ENCODE measurements at places on chromosomes 13 and 19.

DNA sequence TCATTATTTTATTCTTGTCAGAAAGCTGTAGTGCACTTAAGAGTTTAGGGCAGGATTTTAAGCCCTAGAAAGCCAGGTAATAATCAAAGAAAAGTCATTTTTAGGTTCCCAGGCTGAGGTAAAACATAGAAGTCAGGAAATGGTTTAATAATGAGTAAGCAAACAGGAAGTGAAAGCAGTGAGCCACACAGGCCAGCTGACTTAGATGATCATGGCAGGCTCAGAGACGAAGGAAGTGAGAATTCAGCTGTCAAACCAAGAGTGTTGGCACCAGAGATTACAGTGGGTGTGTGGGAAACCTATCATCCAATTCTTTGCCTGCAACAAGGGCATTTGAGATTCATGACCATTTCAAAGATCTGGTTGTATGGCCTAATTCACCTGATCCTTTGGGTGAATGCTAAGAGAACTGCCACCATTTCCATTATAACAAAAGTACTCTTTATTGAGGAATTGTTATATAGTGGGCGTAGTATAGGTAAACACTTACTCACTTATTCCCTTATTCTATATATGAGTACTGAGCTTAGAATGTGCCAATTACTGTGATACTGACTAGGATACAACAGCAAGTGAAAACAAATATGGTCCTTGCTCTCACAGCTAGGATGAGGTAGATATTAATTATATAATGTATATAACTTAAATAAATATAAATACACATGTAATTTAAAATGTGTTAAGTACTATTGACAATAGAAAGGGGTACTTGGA, 103.7 kb upstream of the EDNRB start:
- no peaks in the 10 kb centered on the region for H3K36me3 ChIP-seq
- peak overlapping the region; percentile 25 for H3K27ac ChIP-seq
- no peak overlapping the region for H3K4me3 ChIP-seq
- peaks cover 5% of the 10 kb centered on the region for H3K4me1 ChIP-seq

DNA sequence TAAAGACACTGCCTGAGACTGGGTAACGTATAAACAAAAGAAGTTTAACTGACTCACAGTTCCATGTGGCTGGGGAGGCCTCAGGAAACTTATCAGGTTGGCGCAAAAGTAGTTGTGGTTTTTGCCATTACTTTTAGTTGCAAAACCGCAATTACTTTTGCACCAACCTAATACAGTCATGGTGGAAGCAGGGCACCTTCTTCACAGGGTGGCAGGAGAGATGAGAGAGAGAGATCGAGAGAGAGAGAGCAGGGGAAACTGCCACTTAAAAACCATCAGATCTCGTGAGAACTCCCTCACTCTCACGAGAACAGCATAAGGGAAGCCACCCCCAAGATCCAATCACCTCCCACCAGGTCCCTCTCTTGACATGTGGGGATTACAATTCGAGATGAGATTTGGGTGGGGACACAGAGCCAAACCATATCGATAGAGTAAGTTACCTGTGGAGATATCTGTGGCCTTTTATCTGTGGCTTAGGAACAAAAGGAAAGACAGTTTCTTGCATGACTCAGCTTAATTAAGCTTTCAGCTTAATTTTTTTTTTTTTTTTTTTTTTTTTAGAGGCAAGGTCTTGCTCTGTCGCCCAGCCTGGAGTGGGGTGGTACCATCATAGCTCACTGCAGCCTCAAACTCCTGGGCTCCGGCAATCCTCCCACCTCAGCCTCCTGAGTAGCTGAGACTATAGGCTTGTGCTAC, 7.6 kb upstream of the CABP5 start:
- H3K36me3 ChIP-seq, result peaks cover 12% of the 10 kb centered on the region
- no peaks in the 10 kb centered on the region for H3K4me1 ChIP-seq
- H3K27me3 ChIP-seq, result no peaks in the 10 kb centered on the region

DNA sequence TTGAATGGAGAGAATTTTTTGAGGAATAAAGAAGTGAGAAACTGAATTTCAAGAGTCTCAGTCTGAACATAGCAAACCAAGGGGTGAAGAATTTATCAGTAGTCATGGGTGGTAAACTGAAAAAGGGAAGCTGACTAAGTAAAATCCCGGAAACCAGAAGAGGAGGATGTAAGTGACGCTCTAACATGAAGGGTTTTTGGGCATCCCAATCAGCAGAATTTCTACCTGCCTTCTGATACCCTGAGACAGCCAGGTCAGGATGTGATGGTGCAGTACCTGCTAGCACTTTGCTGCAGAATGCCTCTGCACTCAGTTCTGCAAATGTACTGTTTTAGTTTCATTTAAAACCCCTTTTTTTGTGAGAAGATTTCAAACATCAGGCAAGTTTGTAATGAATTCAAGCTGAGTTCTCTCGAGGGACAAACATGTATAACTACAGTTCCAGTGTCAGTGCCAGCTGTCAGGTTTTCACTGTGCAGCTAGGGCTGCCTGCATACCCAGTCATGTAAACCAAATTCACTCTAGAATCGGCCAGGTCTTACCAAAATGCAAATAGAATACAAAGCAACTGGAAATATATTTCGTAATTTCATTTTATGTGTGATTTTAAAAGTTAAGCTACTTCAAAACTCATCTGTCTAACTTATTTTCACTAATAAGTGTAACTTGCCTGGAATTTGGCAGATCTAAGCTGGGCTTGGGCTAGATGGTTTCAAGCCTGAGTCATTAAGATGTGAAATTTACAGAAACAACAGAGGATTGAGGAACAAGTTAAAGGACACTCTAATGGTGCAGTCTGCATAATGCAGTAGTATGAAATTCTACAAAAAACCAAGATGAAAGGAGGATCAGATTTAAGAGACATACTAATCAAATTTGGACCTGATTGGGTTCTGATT, 13.8 kb downstream of the METTL21C start:
- H3K4me1 ChIP-seq, result no peaks in the 10 kb centered on the region
- no peak overlapping the region for H3K27ac ChIP-seq
- DNase-seq, result no peak
- H3K4me3 ChIP-seq, result no peak overlapping the region
- no peaks in the 10 kb centered on the region for H3K27me3 ChIP-seq
- peaks cover 14% of the 10 kb centered on the region for H3K36me3 ChIP-seq

- DNase-seq, result no peak
- no peak overlapping the region for H3K4me3 ChIP-seq
- H3K36me3 ChIP-seq, result no peaks in the 10 kb centered on the region
- peaks cover 14% of the 10 kb centered on the region for H3K27me3 ChIP-seq
- peaks cover 12% of the 10 kb centered on the region for H3K4me1 ChIP-seq
- no peak overlapping the region for H3K27ac ChIP-seq
Observed at GRCh38 chr19:19626516-19627472, 1.2 kb downstream of the LPAR2 start.

DNA sequence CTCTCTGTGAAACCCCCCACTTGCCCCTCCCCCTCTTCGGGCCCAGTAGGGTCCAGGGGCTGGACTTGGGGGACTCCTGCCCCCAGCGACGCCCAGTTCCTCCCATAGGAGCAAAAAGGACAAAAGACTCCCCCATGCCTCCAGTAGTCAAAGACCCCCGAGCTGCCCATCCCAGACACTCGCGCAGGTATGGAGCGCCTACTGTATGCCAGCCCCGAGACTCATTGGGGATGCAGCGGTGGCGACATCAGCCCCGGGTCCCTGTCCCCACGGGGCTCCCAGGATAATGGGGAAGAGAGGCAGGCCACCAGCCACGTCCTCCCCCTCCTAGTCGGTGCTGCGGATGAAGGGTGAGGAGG, 18.3 kb upstream of the ZNRF4 start:
- peaks cover 8% of the 10 kb centered on the region for H3K4me1 ChIP-seq
- no peaks in the 10 kb centered on the region for H3K36me3 ChIP-seq
- H3K27ac ChIP-seq, result no peak overlapping the region

DNA sequence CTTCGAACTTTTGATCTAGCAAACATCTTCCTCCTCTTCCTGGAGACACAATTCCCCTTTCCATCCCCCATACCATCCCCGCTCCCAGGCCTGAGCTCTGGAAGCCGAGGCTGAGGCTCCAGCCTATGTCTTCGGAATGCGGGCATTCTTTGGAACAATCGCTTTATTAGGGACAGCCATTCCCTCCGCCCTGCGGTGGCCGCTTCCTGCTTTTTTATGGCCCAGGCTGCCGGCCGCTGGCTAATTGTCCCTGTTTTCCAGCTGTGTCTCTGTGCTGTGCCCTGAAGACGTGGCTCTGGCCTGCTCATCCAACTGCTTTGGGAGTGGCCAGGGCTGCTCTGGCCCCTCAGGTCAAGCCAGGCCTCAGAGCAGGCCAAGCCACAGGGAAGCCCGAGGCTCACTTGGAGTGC, 2.1 kb upstream of the CDX2 start:
- H3K36me3 ChIP-seq, result no peaks in the 10 kb centered on the region
- DNase-seq, result no peak
- H3K27ac ChIP-seq, result no peak overlapping the region

- no peak overlapping the region for H3K4me3 ChIP-seq
- no peak for DNase-seq
- peaks cover 90% of the 10 kb centered on the region for H3K36me3 ChIP-seq
- no peak overlapping the region for H3K27ac ChIP-seq
- peaks cover 11% of the 10 kb centered on the region for H3K4me1 ChIP-seq
Observed at GRCh38 chr19:42290523-42291434, 11.2 kb upstream of the PRR19 start.

DNA sequence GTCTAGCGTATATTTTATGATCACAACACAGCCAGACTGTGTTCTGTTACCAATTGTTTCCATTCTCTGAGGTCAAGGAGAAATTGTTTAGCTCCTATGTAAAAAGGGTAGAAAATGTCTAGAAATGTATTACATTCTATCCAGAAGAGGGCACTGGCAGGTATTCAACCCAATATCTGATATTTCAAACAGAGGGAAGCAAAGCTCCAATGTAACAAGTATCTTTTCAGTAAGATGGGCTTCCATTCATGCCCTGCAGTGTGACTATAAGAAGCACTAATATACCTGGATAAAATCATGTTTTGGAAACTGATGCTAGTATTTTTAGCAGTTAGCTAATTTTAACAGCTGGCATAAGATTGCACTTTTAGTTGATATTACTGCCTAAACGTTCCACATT, 312.7 kb downstream of the FGF14 start:
- no peaks in the 10 kb centered on the region for H3K27me3 ChIP-seq
- H3K36me3 ChIP-seq, result no peaks in the 10 kb centered on the region
- DNase-seq, result peak; percentile 4
- H3K27ac ChIP-seq, result no peak overlapping the region

GRCh38 chr13:48817166-48817802, 158.4 kb upstream of the FNDC3A start:
- no peaks in the 10 kb centered on the region for H3K36me3 ChIP-seq
- H3K4me1 ChIP-seq, result no peaks in the 10 kb centered on the region
- no peaks in the 10 kb centered on the region for H3K27me3 ChIP-seq
- no peak overlapping the region for H3K4me3 ChIP-seq

DNA sequence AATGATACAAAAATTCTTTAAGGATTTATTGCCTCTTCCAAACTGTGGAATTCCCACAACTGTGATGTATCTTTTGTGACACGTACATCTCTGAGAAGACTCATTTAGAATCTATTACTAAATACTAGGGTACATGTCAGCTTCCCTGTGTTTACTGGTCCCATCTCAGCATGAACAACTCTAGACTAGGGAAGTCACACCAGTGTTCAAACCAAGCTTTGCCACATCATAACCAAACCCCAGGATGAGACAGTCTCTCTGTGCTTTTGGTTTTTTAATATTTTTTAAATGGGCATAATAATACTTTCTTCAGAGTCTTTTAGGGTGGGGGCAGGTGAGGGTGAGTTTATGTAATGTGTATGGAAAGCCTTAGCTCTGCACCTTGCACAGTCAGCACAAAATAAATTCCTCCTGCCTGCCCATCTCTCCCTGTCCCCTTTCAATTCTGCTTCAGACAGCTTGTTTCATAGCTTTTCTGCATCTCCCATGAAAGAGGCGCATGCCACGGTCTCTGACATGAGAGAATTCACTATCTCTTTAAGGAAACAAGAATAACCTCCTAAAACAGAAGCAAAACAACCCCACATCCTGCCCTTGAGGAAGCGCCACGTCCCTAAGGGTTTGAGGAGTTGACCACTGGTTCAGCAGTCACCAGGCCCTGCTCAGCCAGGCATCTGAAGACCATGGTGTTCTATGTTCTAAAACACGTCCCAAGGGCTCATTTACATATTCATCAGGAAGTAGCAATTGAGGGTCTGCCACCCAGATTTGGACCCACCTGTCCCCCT, 174.5 kb downstream of the USP12 start:
- H3K4me3 ChIP-seq, result no peak overlapping the region
- peaks cover 8% of the 10 kb centered on the region for H3K4me1 ChIP-seq
- no peak overlapping the region for H3K27ac ChIP-seq
- H3K27me3 ChIP-seq, result no peaks in the 10 kb centered on the region
- no peaks in the 10 kb centered on the region for H3K36me3 ChIP-seq

GRCh38 chr19:6481541-6482342, at the start of gene DENND1C:
DENND1C (minus strand) TSS chr19:6481787; CDS start chr19:6481695, 92 bp downstream.
- H3K27ac ChIP-seq, result no peak within 1 kb of the TSS
- H3K4me1 ChIP-seq, result peaks cover 6% of the 10 kb centered on the region
- DNase-seq, result no peak
- peaks cover 18% of the 10 kb centered on the region for H3K27me3 ChIP-seq
- H3K4me3 ChIP-seq, result peak within 1 kb of the TSS; percentile 22

DNA sequence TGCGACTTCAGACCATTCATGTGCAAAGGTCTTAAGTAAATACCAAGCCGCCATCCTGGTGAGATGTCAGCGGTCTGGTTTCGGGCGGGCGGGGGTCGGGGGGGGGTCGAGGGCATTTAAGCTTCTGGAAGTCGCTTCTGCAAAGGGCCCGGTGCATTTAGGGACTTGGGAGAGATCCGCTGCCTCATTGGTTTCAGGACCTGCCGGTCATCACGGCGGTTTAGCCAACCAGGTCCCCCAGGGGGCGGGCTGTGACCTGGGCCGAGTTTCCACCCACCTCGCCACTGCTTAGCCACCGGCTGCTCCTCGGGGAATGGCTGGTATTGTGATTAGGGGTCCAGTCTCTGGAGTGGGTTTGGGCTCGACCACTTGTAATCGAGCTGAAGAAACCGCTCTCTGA, 7.8 kb downstream of the ANKLE1 start:
- no peak overlapping the region for H3K4me3 ChIP-seq
- no peak overlapping the region for H3K27ac ChIP-seq
- H3K4me1 ChIP-seq, result peaks cover 14% of the 10 kb centered on the region
- no peaks in the 10 kb centered on the region for H3K27me3 ChIP-seq
- peaks cover 7% of the 10 kb centered on the region for H3K36me3 ChIP-seq
- DNase-seq, result peak; percentile 77

DNA sequence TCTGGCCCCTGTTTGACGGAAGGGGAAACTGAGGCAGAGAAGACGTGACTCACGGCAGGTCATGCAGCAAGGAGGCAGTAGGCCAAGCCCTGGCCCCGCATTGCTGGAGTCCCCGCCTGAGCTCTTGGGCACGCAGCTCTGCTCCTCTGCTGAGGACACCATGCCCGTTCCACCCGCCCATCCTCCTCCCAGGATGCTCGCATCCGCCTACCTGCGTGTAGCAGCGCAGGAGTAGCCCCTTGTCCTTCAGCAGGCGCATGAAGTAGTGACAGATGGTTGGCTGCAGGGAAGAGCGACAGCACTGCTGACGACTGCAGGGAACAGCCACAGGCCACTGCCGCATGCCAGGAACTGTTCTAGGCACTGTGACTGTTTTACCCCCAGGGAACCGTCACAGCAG, 10.5 kb downstream of the SIRT2 start:
- no peak for DNase-seq
- H3K27ac ChIP-seq, result no peak overlapping the region
- peaks cover 60% of the 10 kb centered on the region for H3K4me1 ChIP-seq
- H3K36me3 ChIP-seq, result peaks cover 59% of the 10 kb centered on the region

- DNase-seq, result peak; percentile 96
- peak overlapping the region; percentile 0 for H3K4me3 ChIP-seq
- H3K27ac ChIP-seq, result peak overlapping the region; percentile 95
- H3K27me3 ChIP-seq, result no peaks in the 10 kb centered on the region
- H3K4me1 ChIP-seq, result peaks cover 40% of the 10 kb centered on the region
- H3K36me3 ChIP-seq, result peaks cover 22% of the 10 kb centered on the region
Observed at GRCh38 chr13:110387451-110388107, 80.5 kb downstream of the COL4A2 start.

- peak; percentile 60 for DNase-seq
- no peaks in the 10 kb centered on the region for H3K27me3 ChIP-seq
- no peak overlapping the region for H3K27ac ChIP-seq
- no peaks in the 10 kb centered on the region for H3K36me3 ChIP-seq
Observed at GRCh38 chr19:16001481-16002312, 52.9 kb downstream of the OR10H4 start.

Data from muscle of leg (tissue), 16 donors.